ENCODE measurements at places on chromosomes 2 and 18. TPM values are rescaled to one million over a fixed set of nuclear protein-coding genes. Genes with fewer than 3 reads are reported as not detected.

- DNase-seq, result no peak
Observed at GRCh38 chr2:215466097-215466909, 30.4 kb upstream of the FN1 start.

- no peak for DNase-seq
Observed at GRCh38 chr2:53843595-53843994, 16.2 kb downstream of the GPR75 start.

DNA sequence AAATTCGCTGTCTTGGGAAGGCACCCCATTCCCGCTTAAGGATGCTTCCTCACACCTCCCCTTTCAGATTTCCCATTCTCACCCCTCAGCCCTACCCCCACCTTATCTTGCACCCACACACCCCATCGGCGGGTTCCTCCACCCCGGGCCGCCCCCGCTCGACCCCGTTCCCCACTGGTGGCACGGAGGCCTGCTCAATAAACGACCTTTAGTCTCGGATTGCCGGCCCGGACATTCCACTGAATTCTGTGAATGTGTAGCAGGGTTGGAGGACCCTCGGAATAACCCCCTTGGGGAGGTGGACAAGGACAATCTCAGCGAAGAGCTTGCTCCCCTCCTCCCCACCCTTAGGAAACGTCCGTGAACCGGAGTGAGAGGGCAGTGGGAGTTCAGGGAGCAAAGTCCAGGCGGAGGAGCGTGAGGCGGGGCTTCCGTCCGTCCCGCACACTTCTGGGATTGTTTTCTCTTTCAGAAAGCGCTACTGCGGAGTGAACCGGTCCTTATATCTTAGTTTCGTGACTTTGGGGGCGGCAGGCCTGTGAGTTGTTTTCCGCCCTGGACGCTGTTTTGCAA is 2.8 kb upstream of the LBX2 start:
- peak; percentile 67 for DNase-seq

DNA sequence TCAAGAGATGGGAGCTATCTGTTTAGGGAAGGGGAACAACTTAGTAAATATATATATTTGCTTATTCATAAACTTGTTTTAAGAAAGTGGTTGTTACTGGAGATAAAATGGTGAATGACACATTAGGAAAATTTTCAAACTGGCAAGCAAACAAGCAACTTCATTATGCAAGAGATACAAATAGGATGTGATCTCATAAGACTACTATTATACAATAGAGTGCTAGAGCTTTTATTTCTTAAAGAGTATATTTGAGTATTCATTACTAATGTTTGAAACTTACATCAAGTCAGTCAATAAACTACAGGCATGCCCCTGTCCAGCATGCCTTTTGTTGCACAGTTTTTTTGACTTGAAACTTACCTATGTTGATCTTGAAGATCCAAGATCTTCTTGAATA is 355.2 kb upstream of the KCNJ3 start:
- no peak for DNase-seq

DNA sequence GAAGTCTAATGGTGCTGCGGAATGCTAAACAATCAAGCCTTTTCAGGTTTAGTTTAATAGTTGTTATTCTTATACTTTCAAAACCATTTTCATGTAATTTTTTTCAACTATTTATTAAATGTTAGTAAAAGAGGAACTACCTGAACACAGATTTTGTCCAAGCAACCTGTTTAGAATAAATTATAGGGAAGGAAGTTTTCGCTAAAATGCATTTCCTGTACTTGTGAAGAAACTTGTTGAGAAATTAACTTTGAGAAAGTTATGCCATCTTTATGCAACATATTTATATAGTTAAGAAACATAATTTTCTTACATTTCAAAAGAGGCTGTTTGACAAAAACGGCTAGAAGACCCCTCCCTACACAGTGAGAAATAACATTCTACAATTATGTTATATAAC is 16.6 kb downstream of the MAP4K4 start:
- DNase-seq, result no peak

DNA sequence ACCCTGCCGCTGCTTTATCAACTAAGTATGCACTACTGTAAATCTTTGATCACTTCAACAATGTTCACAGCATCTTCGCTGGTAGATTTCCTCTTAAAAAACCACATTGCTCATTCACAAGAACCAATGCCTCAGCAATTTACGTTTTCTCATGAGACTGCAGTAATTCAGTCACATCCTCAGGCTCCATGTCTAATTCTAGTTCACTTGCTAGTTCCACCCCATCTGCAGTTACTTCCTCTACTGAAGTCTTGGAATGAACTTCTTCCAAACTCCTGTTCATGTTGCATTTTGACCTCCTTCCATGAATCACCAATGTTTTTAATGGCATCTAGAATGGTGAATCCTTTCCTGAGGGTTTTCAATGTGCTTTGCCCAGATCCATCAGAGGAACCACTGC is 35.8 kb downstream of the PRELID3A start:
- DNase-seq, result no peak

DNA sequence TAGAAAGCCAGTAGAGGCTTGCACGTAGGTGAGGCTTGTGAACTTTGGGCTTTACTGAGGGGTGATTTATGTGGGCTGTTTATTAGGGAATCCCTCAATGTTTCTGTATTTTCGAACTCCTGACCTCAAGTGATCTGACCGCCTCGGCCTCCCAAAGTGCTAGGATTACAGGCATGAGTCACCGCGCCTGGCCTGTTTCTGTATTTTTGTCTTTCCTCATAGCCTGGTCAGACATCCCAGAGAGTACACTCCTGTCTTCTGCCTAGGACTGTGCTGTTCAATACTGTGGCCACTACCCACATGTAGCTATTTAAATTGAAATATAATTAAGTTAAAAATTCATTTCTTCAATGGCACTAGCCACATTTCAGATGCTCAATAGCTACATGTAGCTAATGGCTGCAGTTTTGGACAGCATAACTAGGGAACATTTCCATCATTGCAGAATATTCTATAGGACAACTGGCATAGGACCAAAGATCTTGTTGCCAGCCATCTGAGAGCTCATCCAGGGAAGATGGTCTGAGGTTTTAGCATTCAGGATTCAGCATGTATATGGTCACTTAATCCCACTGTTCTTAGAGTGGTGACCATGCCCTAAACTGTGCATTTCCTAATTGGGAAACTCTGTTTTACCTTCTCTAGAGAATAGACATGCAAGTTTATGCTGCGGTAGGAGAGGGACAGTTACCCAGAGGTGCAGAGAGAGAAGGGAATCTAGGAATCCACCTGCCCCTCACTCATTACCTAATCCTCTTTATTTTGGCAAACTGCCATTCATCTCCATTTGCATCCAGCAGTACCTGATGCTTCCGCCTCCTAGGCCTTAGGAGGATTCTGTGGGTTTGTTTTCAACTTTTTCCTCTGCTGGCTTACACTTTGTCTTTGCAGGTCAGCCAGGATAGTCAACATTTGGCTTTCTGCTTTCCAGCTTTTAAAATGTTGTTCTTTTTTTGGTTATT is 64.4 kb downstream of the LCLAT1 start:
- no peak for DNase-seq

- DNase-seq, result no peak
Observed at GRCh38 chr2:237051861-237052260, 33.8 kb upstream of the COPS8 start.

GRCh38 chr2:58101500-58101899 is 54.9 kb downstream of the VRK2 start:
- no peak for DNase-seq

- DNase-seq, result no peak
Observed at GRCh38 chr2:200350850-200351285, 44.4 kb downstream of the SPATS2L start.

- DNase-seq, result no peak
Observed at GRCh38 chr2:64234150-64234549, 89.9 kb upstream of the PELI1 start.

DNA sequence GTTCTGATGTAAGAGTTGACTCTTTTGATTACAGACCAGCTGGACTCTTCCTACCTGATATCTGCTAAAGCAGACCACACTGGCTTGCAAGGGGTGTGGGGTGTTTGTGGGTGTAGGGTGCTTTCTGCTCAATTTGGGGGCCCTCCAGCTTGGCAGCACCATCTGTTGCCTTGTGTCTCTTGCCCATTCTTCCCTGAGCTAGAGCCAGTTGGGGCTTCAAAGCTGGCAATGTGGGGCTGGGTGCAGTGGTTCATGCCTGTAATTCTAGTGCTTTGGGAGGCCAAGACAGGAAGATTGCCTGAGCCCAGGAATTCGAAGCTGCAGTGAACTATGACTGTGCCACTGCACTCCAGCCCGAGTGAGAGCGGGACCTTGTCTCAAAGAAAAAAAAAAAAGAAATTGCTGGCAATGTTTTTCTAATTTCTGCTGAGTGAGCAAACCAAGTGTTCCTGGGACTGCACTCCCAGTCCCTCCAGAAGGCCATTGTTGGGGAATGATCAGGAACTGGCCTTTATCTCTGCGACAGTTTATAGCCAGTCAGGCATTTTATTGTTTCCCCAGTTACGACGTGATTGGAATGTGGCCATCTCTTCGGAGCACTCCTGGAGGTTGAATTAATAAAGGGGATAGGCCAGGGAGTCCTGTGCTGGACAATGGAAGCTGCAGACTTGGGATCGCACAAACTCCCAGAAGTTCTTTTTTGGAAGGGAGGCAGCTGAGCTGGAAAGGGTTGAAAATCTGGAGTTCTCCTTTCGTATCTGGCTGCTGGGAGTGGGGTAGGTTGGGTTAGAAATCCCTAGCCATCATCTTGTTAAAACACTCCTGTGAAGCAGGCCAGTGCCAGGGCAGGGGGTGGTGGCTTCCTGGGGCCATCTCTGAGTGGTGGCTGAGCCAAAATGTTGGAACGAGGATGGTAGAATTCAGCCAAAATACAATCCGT is 57.2 kb downstream of the LIPG start:
- no peak for DNase-seq

DNA sequence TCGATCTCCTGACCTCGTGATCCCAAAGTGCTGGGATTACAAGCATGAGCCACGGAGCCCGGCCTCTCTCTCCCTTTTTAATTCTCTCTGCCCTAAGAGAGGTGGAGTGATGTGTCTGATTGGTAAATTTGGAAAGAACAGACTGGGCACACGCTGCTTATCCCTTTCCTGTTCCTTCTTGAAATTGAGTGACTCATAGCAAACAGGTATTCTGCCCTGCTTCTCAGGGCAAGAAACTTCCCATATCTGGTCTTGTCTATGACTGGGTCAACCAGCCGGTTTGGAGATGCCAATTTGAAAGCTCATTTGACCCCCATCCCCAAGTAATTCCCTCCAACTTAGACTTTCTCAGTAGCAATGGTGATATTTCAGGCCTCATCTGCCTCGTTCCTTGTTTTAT is 15.0 kb downstream of the LYPD1 start:
- no peak for DNase-seq

- DNase-seq, result no peak
Observed at GRCh38 chr2:102622646-102623045, 3.3 kb downstream of the SLC9A2 start.

DNA sequence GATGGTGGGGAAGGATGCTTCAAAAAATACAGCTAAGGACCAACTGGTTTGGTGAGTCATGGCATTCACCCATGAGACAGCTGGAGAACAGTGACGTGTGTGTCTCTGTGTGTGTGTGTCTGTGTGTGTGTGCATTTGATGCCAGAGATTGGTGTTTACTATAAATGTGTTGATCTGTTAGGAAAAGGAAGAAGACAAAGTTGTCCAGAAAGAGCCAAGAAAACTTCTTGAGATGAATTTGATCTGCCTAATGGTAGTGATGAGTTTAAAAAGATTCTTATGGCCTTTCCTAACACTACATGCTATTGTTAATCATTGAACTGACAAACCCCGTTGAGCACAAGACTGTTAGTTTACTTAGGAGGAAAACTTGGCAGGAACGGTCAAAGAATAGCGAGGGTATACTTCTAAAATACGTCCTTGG is 36.4 kb upstream of the IL1R1 start:
- DNase-seq, result no peak

GRCh38 chr2:36452260-36452659 is 96.7 kb downstream of the CRIM1 start:
- DNase-seq, result no peak

GRCh38 chr2:15383695-15384350 is 177.3 kb downstream of the NBAS start:
- DNase-seq, result no peak

DNA sequence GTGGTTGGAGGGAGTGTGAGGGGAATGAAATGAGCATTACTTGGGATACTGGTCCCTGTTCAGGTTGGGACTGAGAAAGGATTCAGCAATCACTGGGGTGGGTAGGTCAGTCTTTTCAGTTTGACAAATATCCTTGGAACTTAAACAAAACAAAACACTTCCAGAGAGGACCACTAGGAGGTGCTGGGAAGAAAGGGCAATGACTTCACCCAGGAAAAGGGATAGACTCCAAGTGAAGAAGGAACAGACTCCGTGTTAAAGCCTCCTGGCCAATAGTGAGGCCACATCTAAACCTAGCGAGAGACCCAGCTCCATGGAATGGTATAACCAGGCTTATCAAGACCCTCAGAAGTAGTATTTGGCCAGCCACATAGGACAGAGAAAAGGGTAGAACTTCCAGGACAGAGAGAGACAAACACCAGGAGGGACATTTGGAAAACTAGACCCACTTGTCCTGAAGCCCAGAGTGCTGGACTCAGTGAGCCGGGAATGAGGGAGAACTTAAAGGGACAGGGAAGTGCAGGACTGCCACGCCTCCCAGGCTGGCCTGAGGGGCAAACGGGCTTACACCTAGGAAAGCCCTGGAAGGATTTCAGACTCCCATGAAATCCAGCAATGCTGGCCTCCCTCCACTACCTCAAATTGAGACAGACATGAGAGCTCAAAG is 19.6 kb upstream of the KCNG3 start:
- DNase-seq, result peak; percentile 62

DNA sequence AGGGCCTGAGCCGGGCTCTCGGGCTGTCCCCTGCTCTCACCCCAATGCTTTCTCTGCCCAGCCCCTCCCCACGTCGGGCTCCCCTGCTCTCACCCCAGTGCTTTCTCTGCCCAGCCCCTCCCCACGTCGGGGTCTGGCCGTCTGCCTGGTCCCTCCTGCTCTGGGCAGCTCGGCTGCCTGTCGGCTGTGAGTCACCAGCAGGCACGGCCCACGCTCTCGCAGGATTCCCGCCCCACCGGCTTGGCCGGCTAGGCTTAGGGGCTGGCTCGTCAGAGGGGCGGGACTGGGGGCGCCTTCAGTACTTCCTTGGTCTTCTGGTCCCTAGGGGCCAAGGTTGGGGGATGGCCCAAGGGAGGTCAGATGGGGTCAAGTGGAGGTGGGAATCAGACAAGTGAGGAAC is 3.3 kb downstream of the BOK start:
- DNase-seq, result no peak

DNA sequence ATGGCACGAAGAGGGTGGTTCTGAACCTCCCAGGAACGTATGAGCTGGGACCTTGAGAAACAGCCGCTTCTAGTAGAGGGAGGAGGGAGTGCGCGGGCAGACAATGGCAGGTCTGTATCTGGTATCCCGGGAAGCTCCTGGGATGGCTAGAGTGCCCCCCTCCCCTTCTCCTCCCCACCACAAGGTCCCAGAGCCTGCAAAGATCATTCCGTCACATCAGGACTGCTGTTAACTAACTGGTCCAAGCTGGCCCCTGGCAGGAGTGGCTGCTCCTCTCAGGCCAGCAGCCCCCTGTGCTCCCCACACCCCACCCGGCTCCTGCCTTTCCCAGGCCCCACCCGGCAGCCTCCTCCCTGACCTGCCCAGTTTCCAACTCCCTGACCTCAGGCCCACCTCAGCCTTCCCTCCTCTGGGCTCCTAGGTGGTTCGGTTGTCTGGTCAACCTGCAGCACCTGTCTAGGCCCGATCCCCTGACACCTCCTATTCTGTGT is 75.0 kb downstream of the TPO start:
- no peak for DNase-seq

Gene SERPINB4
- 0.96 TPM for total RNA-seq

Gene NAT8
- total RNA-seq, result not detected

Gene TET3
- total RNA-seq, result 21.1 TPM

Gene EHD3
- 12.0 TPM for total RNA-seq

Gene REG3G
- total RNA-seq, result not detected

Gene UBR3
- 17.7 TPM for total RNA-seq

Gene HOXD13
- not detected for total RNA-seq

Gene IL36B
- total RNA-seq, result not detected

Data from H1 (cell line).